ENCODE measurements at places on chromosomes 1 and 21.

DNA sequence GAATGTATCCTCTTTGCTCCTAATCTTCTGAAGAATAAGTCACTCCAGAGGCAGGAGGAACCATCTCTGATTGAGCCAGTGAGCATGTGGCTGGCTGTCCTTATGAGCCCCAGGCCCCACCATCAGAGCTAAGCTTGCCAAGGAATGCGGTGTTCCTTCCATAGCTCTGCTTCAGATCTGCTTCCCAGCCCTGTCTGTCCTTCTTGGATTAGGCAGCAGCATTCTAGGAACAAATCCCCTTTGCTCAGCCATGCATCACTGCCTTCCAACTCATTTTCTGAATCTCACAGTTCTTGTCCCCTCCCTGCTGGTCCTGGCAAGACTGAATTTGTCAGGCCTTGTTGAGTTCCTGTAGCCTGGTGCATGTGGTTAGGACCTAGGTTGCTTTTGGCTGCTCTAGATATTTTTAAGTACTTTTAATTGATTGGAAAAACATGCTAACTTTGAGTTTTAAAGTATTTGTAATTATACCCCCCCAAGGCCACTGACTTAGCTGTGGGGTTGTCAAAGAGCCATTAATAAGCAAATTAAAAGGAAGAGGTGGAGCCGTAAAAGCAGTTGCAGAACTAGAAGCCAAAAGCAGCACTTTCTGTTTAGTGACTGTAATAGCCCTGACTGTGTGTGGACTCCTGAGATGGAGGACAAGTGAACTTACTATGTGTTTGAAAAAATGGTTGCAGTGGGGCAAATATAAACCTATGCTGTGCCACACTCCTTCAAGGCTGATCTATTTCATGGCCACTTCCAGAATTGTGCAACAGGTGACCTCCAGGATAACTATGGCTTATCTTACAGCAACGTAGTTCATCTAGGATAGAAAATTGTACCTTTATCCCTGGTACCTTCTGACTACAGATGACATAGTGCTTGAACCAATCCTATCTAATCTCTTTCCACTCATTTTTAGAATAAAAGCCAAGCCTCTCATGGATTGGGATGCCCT is 61.3 kb upstream of the BACH1 start:
- no peak for DNase-seq

DNA sequence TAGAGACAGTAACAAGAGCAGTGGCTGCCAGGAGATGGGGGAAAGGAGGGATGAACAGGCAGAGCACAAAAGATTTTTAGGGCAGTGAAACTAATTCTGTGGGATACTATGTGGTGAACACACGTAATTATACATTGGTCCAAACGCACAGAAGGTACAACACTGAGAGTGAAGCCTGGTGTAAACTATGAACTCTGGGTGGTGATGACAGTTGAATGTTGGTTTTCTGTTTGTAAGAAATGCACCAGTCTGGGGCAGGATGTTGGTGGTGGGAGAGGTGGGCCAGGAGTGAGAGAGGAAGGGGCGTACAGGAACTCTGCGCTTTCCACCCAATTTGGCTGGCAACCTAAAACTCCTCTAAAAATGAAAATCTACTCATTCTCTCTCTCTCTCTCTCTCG is 50.2 kb upstream of the TIAM1 start:
- no peak for DNase-seq

- no peak for DNase-seq
These were observed 41.2 kb downstream of the PCP4 start for GRCh38 chr21:39908265-39908923.

GRCh38 chr1:37989361-37989930 is 376 bp downstream of the SF3A3 start:
- DNase-seq, result no peak

- DNase-seq, result no peak
These were observed 354.3 kb downstream of the TGFB2 start for GRCh38 chr1:218699421-218699820.
